ENCODE measurements at places on chromosomes 3 and 15.
A peak's percentile ranks its signal among the peaks of the same experiment; 100 is the strongest.

GRCh38 chr15:38522922-38523321, 41.7 kb downstream of the RASGRP1 start:
- no peak for DNase-seq

GRCh38 chr15:59048897-59049296, 56.0 kb upstream of the CCNB2 start:
- DNase-seq: no peak

GRCh38 chr3:43198791-43199644, 87.3 kb upstream of the SNRK start:
- no peak for DNase-seq

DNA sequence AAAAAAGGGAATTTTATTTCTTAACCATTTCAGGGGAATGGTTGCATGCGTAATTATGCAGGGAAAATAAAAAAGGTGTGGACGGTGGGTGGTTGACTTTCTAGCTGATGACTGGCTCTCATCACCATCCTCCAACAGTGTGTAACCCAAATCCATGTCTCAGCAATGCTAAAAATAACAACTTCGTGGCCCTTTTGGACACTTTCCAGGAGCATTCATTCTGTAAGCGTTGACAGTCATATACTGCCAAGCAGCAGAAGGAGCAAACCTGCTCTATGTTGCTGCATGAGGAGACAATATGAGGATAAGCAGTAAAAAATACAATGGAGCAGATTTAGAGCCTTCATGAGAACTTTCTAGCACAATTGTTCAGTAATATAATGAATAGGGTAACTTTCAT, 189.1 kb downstream of the ANXA2 start:
- DNase-seq: no peak

- no peak for DNase-seq
These were observed 300.6 kb downstream of the SATB1 start for GRCh38 chr3:18124501-18124900.

DNA sequence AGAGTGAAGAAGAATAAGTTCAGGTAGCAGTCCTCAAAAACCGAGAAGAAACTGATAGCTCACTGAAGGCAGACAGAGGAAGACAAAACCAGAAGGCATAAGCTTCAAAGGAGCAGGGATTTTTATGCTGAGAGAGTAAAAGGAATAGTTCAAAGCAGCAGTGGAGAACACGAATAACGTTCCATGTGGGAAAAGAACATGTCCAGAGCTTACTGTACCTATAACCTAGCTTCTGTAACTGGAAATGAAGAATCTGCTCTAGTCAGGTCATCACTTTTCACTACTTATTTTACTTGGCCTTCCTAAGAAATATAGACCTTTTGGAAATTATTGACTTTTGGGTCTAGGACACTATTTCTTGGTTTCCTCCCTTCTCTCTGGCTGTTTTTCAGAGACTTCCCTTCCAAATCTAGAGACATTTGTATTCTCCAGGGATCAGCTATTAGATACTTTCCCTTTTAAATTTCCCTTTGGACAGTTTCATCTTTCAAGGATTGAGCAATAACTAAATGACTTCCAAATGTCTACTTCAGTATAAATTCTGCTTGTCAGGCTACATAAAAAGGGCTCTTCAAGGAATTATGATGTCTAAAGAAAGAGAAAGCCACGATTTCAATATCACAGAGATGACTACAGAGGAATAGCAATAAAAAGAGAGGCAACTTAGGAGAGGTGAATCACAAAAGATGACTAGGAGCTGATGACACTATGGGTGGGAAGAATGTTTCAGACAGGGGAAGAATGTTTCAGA, 46.7 kb downstream of the UBE3A start:
- DNase-seq: no peak

- DNase-seq: peak; percentile 43
These were observed 7.9 kb downstream of the CCR4 start for GRCh38 chr3:32959371-32959770.

DNA sequence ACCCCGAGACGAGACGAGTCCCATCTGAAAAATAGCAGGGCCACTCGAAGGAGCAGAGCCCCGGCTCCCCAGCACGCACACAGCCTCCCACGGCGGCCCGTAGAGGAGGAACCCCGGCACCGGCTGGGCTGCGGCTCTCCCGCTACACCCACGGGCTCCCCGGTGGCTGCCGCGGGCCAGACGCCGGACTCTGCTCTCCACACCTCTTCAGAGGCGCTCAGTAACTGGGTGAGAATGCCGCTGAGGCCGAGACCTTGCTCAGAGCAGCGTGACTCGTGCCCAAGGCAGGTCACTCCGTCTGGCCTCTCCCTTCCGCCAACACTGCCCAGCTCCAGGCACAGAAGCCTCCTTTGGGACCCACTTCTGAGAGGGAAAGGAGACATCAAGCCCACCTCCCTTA, 34.4 kb downstream of the TNK2 start:
- peak; percentile 75 for DNase-seq

DNA sequence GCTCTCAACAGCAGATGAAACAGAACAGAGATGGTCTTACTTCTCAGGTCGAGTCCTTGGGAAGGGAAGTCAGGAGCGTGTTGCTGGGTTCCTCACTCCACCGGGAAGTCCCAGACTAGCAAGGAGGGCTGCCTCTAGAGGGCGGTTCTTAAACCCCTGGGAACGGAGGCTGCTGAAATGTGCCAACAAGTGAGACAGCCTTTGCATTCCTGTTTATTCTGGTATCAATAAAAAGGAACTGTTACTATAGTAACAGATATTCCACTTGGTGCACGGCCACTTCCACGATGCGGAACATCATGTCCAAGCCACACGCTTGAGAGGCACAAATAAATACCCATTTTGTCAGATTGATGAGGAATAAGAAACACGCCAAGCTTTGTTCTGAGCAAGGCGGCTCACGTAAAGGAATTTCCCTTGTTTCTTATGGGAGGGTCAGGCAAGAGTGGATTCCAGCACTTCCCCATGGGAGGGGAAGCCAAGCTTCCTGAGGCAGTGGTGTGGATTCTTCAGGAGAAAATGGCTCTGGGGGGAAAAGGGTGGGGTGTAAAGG, at the start of gene FAM107A:
Gene FAM107A, minus strand, starts transcription at position 123 of the 553 bp plus-strand sequence. CDS start 7,531 bp downstream, outside the sequence.
- DNase-seq: peak; percentile 69

DNA sequence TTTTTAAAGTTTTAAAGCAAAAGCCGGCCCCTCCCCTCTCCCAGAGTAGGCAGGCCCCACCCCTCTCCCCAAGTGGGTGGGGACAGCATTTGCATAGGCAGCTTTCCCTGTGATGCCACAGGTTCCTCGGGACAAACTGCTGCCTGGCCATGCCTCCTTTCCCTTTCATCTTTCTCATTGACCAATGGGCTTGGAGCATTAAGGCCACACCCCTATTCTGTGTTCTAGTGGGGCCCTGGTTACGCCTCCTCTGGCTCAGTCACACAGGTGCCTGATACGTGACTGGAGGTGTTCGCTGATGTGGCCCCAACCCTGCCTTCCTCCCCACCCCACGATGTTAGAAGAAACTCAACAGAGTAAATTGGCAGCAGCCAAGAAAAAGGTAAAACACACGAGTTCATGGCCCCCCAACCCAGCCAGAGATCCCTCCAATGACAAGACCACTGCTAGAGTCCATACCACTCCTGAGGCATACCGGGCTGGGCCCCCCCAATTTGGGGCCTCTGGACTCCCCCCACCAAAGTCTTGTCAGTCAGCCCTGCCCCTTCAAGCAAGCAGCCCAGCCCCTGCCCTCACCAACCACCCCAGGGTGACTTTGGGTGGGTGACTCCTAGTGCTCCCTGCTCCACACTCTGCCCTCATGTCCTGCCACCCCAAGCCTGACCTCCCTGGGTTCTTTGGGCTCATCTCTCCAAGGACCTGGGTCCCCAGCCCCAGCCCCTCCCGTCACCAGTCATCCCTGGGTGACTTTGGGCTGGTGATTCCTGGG, 62.8 kb upstream of the CSPG4 start:
- peak; percentile 84 for DNase-seq

- no peak for DNase-seq
These were observed 1.0 kb upstream of the ZNF620 start for GRCh38 chr3:40504636-40505430.

GRCh38 chr3:138984816-138985215, 21.3 kb downstream of the PRR23A start:
- DNase-seq: no peak

- DNase-seq: no peak
These were observed 61.7 kb downstream of the TAMM41 start for GRCh38 chr3:11784971-11785377.

DNA sequence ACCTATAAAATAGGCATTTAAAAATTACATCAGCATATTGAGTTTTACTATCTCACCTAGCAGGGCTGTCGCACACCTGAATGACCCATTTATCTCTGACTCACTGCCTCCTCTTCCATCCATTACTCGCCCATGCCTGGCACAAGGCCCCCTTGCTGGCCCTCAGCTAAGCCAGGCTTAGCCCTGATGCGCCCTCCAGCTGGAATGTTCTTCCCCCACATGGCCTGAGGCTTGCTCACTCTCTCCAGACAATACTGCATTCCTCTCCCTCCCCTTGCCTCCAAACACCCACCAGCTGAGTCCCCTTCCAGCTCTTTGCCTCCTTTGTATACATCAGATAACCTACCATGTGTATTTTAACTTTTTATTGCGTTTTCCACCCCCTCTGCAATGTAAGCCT, 7.2 kb downstream of the SH3BP5 start:
- DNase-seq: peak; percentile 63
